ENCODE measurements at places on chromosomes 5 and 9. TPM values are rescaled to one million over a fixed set of nuclear protein-coding genes. Genes with fewer than 3 reads are reported as not detected.

GRCh38 chr9:77291714-77292113, 114.4 kb downstream of the VPS13A start:
- peak; percentile 50 for DNase-seq

DNA sequence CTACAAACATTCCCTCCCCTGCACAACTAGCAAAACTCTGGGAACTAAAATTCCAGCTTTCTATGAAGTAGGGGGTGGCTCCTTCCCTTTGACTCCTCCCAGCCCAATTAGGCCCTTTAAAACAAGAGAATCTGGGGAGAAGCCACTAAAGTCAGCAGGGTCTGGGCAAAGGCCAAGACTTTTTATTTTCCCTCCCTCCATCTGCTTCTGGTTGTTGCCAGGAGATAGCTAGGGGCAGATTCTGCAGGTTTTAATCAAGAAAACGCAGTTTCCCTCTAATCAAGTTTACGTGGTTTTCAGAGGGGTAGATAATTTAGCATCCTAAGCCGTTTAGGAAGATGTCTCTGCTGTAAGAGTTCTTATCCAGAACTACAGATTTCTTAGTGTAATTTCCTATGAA, 114.5 kb upstream of the CDH6 start:
- no peak for DNase-seq

DNA sequence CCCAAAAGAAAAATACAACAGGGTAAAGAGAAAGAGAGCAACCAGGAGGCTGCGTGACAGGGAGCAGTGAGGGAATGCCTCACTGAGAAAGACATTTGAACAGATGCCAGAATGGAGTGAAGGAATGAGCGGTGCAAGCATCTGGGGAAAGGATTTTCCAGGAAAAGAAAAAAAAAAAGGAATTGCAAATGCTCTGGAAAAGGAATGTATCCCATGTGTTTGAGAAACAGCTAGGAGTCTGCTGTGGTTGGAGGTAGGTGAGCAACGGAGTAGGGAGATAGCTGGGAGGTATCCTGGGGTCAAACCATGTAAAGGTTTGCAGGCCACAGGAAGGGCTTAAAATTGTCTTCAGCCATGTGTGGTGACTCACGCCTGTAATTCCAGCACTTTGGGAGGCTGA, 23.6 kb upstream of the CEMIP2 start:
- peak; percentile 62 for DNase-seq

TSSK1B gene
- 0.50 TPM for total RNA-seq

GAS1 gene
- total RNA-seq: 7.4 TPM

TNFSF15 gene
- 0.26 TPM for total RNA-seq

Data from fibroblast of lung (primary cell).